Stimulated activated naive CD4-positive, alpha-beta T cell treated with Interleukin-2 at 50 U/mL for 16 hours (primary cell): ENCODE measurements at places on chromosomes 1 and 21.

GRCh38 chr1:222339376-222339947 lies 208.4 kb downstream of the HHIPL2 start:
- no peak for DNase-seq

DNA sequence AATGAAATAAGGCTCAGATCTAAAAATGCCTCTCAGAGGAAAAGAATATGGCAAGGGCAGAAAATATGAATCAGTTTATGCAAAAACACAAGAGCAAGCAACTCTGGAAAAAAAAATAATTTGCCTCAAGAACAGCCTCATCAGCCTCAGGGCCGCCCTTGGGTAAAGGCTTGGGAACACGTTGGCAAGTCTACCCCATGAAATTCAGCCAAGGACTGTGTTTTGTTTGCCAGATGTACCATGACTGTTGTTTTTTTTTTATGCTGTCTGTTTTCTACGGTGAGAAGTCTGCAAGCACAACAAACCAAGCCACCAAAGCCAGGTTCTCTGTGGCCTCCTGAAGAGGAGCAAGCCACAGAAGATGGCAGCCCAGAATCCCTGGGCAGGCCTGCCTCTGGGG lies 18.0 kb downstream of the HHIPL2 start:
- DNase-seq: no peak

GRCh38 chr21:44298301-44298700 lies 1.6 kb upstream of the PFKL start:
- no peak for DNase-seq

DNA sequence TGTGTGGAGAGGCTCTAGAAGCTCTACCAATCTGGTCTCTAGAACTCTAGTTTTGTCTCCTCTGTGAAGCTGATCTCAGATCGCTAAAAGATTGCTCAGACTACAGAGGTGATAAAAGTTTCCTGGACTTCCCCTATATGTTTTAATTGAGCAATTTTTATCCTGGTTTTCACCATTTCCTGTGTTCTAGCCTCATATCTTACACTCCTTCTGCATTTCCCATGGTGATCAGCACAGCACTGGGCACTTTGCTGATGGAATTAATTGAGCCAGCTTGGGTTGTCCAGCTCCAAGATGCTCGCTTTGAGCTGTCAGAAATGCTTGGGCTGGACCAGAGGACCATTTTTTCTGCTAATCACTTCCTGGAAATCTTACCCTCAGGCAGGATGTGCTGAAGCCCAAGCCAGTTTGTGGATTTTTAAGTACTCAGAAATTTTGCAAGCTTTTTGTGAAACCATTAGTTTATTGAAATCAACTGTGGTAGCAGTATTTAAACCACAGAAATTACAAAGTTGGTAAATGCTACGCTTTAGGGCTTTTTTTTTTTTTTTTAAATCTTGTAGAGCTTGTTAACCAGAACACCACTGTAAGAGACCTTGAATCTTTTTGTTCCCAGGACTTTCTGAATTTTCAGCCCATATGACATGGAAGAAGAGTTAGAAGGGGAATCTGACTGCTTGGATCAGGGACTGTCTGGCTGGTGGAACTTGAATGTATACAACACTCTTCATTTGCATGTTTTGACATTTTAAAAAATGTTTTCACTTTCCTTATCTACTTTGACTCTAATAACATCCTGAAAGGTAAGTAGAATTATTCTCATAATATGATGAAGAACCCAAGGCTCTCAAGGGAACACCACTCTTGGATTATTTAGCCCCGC lies 28.4 kb downstream of the CD48 start:
- no peak for DNase-seq

- no peak for DNase-seq
Measured at GRCh38 chr1:22883406-22883805, 89.3 kb downstream of the LACTBL1 start.

- DNase-seq: no peak
Measured at GRCh38 chr1:59638231-59638711, 176.5 kb upstream of the HOOK1 start.

GRCh38 chr1:148354284-148354912 lies 128.7 kb downstream of the PPIAL4G start:
- no peak for DNase-seq

- DNase-seq: no peak
Measured at GRCh38 chr1:8477983-8478362, 160.1 kb downstream of the SLC45A1 start.

DNA sequence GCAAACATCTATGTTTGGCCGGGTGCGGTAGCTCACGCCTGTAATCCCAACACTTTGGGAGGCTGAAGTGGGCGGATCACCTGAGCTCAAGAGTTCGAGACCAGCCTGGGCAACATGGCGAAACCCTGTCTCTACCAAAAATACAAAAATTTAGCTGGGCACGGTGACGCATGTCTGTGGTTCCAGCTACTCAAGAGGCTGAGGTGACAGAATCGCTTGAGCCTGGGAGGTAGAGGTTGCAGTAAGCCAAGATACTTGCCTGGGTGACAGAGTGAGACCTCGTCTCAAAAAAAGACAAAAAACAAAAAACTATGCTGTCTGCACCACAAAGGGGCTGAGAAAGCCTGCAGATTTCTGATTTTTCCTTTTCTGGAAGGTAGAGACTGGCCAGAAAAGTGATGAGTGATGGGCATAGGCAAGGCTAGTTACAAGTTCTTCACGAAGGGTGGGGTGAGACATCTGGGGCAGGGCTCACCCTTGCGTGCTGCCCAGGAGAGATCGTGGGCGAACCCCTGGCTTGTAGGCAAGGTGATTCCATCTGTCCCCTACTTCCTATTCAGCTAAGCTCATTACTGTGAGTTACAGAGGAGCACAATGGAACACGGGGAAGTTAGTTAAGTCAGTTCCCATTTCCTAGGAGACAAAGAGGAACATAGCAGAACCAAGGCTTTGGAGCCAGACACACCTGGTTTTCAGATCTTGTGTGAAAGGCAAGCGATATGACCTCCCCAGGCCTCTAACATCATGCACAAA lies 3.2 kb downstream of the SLC2A1 start:
- no peak for DNase-seq

GRCh38 chr1:70143048-70143659 lies 62.2 kb downstream of the LRRC40 start:
- DNase-seq: no peak

- no peak for DNase-seq
Measured at GRCh38 chr1:103101399-103101798, 6.9 kb downstream of the COL11A1 start.

GRCh38 chr1:41192456-41193178 lies 49.5 kb downstream of the SCMH1 start:
- DNase-seq: no peak

DNA sequence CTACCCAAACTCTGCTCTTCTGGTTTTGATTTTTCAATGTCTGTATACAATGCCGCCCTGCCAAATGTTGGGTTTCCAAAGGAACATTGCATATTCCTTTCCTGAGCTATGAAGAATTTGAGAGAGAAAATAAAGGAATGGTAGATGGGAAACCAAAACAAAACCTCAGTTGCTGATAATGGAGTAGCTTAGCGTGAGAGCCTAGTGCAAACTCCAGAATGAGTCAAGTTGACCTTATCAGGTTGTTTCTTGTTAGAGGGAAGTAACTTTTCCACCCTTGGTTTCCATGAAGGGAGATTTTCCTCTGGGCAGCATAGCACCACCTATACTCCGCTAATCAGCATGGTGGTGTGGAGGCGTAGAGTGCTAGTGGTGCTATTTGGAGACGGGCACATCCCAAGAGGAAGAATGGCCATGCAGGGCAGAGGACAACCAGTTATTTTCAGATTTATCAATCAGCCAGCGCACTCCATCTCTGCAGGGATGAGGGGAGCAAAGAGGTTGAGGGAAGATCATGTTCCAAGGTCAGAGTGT lies 51.6 kb downstream of the BACH1 start:
- DNase-seq: no peak

GRCh38 chr1:54398963-54399528 lies 7.1 kb downstream of the SSBP3 start:
- no peak for DNase-seq

GRCh38 chr1:43321331-43321891 lies 16.2 kb upstream of the MPL start:
- no peak for DNase-seq

DNA sequence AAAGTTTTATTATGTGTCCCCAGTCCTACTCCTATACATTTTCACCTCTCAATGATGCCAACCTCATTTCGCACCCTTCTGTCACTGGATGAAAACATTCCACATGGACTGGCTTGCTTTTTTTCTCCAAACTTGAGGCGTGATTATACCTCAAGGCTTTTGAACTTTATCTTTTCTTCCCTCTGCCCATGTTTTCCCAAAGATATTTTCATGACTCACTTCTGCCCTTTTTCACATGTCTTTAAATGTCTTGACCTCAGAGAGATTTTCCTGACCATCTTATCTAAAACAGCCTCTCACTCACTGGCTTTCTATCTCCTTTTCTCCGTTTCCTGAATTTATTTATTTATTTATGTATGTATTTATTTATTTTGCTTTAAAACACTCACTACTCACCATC lies 659.0 kb downstream of the PTPRC start:
- DNase-seq: no peak

DNA sequence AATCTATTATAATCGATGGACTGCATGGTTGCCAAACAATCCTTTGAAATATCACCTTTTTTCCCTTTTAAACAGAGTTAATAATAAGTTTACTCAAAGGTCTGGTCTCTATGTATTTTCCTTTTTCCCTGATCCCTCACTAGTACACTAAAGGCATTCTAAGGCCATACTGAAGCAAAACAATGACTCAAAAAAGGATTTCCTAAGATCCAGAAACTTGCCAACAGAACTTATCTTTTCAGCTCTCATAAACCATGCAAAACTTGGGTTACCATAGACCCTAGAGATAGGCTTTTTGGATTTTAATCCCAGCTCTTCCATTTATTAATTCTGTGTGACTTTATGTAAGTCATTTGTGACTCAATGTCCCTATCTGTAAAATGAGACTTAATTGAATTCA lies 77.1 kb downstream of the IFI44 start:
- DNase-seq: no peak

GRCh38 chr1:177301425-177302124 lies 130.8 kb downstream of the BRINP2 start:
- no peak for DNase-seq

DNA sequence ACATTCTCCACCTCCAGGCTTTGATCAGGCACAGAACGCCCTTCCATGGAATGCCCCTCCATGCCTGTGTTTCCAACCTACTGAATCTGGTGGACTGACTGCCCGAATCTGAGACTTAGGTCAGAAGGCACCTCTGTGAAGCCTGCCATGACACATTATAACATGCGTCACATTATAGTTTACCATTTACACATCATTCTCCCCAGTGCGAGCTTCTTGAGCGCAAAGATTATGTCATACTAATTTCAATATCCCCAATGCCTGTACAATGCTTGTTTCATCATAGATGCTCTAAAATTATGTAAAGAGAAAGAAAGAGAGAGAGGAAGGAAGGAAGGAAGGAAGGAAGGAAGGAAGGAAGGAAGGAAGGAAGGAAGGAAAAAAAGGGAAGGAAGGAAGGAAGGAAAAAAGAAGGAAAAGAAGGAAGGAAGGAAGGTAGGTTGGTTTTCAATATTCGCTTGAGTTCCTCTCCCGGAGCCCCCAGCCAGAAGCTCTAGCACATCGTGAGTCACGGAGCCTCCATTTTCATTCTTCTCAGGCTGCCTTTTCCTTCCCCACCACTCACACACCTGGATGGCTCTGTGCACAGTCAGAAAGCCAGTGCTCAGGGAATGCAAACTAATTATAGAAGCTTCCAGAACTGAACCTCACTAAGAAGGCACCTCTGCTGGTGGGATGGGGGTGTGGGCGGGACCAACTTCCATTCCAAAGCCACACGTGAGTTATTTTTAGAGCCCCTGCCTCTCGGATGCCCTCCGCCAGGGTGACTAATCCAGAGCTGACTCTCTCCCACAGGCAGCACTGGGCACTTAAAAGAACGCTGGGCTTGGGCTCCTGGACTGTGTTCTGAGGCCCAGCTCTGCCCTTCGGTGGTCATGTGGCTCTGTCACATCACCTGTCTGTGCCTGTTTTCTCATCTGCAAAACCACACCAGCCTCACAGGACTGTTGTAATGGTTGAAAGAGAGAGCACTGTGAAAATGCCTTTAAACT lies 27.4 kb downstream of the LAMB3 start:
- no peak for DNase-seq

DNA sequence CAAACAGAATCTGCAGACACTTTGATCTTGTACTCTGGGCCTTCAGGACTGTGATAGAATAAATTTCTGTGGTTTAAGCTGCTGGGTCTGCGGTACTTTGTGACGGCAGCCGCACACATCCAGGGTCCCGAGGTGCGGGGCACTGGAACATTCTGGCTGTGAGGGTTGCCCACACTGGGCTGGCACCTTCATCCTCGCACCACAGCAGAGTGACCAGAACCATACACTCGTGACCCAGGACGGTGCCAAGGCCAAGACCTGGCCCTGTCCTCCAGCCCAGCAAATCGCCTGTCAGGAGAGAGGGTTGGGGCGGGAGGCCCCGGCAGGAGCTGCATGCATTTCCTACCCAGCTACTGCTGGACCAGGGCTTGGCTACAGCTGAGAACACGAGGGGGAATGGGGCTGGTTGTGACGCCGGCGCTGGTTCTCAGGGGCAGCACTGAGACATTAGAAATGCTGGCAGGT lies 2.6 kb upstream of the FTCD start:
- no peak for DNase-seq

DNA sequence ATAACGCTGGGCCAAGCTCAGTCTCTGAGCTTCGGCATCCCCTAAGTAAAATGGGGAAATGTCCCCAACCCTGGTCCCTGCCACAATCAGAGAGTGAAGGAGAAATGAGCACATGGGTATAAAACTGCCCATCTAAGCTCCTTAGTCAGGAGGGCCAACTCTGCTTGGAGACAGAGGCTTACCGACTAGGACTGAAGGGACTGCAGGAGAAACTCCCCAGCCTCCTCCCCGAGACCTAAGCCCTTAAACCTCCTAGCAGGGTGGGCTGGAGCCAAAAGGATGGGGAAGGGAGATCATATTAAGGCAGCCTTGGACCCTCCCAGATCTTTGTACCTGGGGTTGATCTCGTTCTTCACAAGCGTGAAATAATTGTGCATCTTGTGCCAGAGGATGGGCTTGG lies 5.5 kb downstream of the ETNK2 start:
- no peak for DNase-seq

- DNase-seq: no peak
Measured at GRCh38 chr1:6948861-6949260, 163.6 kb downstream of the CAMTA1 start.
